GM13977 (cell line): ENCODE measurements at places on chromosomes 7 and 10.
A peak's percentile ranks its signal among the peaks of the same experiment; 100 is the strongest.

DNA sequence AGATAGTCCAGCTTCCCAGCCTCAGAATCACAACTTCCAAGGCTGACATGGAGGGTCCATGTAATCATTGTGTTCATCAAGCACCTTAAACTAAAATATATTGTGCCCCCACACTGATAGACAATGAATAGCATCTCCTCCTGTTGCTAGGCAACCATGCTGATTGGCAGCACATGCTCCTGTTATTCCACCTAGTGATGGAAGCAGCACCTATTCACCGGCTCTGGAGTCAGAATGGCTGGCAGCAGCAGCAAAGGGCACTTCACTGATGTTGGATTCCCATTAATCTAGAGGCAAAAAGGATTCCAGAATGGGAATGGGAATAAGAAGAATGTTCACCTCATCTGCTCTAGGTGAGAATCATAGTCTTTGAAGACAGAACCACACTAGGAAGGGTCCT, 55.0 kb downstream of the RELN start:
- DNase-seq = no peak

GRCh38 chr7:16721541-16721940, 32.0 kb upstream of the TSPAN13 start:
- DNase-seq = no peak

DNA sequence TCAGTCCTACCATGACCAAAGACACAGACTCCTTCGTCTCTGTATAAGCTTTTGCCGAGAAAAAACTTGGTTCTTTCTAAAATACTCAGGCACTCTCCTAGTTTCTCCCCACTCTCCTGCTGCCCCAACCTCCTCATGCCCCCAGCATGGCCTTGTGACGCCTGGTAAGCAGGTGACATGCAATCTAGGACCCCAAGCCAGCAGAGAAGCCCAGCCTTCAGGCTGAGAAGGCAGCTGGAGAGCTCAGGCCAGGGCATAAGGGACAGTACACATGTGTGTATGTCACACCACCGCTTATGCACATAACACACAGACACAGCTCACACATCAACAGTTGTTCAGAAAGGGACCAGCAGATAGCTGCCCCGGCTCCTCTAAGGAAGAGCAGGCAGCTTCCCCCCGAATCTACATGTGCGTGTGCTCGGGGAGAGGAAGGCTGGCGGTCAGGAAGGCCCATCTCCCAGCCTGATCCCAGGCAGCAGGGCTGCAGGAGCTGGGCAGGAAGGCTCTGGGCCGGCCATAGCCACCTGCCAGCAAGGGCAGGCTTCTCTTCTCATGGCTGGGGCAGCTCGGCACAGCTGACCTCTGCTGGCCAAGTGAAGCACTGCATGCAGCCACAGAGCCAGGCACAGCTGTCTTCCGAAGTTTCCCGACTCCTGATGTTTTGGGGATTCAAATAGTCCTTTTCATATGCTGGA, 8.5 kb downstream of the DDX56 start:
- peak; percentile 68 for DNase-seq

- no peak for DNase-seq
Observed at GRCh38 chr10:98365406-98366061, 49.4 kb downstream of the PYROXD2 start.

DNA sequence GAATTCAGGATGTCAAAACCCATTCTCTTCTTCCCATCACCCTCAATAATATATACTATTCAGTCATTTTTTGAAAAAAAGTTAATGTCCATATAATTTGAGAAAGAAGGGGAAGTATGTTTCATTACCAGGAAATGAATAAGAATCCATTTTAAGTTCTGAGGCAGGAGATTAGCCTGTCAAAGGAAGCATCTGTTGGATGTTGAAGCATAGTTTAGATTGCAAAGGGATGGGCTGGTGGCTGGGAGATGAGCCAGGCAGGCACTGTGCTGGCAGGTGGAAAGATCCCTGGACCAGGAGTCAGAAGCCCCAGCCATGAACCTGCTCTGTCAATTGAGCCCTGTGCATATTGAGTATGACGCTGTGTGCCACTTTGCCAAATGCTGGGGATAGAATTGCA, 48.4 kb upstream of the CRTAC1 start:
- DNase-seq = no peak

DNA sequence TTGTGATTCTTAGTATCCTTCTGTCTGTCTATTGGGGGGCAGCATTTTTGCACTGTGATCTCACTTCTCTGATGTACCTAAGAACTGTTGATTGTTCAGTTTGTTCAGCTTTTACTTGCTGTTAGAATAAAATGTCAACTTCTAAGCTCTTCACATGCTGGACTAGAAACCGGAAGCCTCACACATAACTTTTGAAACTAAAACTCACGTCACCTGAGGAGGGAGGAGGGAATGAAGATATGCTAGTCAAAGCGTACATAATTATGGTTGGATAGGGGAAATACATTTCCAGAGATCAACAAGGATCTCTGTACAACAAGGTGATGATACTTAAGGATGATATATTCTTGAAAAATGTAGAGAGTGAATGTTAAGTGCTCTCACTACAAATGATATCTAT, 609.7 kb downstream of the INHBA start:
- no peak for DNase-seq

GRCh38 chr7:105136221-105136620, 122.2 kb downstream of the KMT2E start:
- DNase-seq = no peak

DNA sequence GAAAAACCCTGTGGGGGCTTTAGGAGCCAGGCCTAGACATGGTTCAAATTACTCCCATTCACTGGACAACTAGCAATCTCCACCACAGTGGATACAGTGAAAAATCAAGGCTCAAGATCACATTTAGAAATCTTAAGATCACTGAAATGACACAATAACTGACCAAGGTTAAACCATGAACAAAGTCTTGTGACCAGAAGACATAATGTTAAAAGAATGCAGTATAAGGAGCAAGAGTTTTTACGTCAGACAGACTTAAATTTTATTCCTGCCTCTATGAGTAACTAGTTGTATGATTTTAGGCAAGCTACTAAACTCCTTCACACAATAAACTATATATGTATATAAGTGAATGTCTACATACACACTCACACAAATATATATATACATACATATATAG, 68.5 kb downstream of the MICU1 start:
- DNase-seq = no peak

- DNase-seq = no peak
Observed at GRCh38 chr7:130409067-130409711, 28.9 kb downstream of the CPA1 start.

DNA sequence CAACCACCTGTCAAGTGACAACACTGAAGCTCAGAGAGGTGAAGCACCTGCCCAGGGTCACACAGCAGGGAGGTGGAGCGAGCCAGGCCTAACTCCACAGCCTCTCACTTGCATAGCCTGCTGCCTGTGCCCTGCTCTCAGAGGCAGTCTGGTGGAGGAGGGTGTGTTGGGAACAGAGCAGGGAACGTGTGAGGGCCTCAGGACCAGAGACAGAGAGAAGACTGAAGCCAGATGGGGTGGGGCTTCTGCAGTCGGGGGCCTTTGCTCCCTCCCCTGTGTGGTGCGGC, 114.0 kb downstream of the PTPN20 start:
- DNase-seq = no peak

DNA sequence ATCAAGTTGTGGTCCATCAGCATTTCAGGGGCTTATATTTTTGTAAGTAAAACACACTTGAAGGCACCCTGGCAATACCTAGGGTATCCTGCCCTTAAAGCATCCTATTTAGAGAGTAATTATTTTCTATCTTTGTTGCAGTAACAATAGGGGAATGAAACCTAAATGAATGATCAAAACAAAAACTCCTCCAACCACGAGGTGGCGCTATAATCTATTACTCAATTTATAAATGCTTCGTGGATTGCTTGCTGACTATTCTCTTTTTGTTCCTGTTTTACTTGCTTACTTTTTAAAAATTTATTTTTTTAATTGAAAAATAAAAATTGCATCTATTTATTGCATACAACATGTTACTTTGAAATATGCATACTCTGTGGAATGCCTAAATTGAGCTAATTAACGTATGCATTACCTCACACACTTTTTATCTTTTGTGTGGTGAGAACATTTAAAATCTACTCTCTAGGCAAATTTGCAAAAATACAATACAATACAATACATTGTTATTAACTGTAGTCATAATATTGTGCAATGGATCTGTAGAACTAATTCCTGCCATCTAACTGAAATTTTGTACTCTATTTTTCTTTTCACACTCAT, 147.7 kb upstream of the BMPER start:
- DNase-seq = peak; percentile 34

- no peak for DNase-seq
Observed at GRCh38 chr10:88127269-88127668, 263.8 kb downstream of the PTEN start.

GRCh38 chr10:100338434-100339036, 8.5 kb upstream of the SCD start:
- DNase-seq = peak; percentile 78

- no peak for DNase-seq
Observed at GRCh38 chr10:3877211-3878000, 92.4 kb upstream of the KLF6 start.

GRCh38 chr7:155338632-155339320, 41.1 kb downstream of the INSIG1 start:
- peak; percentile 41 for DNase-seq

DNA sequence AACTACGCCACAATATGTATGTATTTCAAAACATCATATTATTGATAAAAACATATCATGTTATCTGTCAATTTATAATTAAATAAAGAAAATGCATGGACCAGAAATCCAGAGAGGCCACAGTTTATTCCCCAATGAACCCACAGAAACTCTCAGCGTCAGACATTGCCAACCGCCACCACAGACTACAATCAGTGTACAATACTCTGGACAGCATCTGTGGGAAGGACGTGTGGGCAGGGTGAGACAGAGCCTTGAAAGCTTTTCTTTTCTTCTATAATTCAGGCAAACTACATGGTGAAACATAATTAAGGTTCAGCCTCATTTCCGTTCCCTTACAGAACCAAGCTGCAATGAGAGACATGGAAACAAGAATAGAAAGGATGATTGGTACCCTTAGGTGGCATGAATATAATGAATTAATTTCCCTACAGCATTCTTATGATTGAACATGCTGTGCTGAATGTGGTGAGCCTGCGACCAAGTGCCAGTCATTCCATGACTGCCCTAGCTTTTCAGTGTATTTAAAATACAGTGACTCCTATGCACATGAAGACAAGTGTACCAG, 909.3 kb downstream of the SORCS1 start:
- no peak for DNase-seq

- DNase-seq = no peak
Observed at GRCh38 chr7:107559864-107560263, 3.9 kb downstream of the COG5 start.

DNA sequence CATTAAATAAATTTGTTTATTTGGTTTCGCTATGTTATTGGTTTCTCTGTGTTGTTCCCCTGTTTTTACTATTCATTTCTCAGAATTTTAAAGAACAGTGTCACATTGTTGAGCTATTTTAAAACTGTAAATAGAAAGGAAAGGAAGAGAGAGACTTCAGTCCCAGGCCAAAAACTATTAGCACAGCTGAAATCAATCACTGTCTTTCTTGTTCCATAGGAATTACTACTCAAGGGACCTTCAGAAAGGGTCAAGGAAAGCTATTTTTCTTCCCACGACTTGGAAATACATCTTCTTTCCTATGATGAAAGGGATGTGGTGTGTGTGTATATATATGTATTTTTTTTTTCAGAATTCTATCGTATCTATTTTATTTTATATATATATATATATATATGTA, 29.0 kb upstream of the GNAT3 start:
- no peak for DNase-seq

- DNase-seq = no peak
Observed at GRCh38 chr10:87705339-87705738, 45.7 kb downstream of the PAPSS2 start.

DNA sequence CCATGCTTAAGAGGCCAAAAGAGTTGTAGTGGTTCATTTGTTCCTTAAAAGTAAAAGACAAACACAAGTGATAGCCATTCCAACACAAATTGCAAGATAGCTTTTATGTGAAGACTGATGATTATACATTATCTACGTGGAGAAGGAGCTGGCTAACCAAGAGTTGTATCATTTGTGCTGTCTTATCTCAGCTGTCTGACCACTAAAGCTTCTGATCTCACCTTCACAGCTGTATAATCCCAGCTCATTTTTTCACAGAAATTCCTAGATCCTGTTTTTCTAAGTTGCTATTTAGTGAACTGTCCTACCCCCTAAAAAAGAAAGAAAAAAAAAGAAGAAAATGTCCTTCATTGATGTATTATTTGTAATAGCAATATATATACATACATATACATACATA, 9.8 kb downstream of the USP6NL start:
- no peak for DNase-seq

DNA sequence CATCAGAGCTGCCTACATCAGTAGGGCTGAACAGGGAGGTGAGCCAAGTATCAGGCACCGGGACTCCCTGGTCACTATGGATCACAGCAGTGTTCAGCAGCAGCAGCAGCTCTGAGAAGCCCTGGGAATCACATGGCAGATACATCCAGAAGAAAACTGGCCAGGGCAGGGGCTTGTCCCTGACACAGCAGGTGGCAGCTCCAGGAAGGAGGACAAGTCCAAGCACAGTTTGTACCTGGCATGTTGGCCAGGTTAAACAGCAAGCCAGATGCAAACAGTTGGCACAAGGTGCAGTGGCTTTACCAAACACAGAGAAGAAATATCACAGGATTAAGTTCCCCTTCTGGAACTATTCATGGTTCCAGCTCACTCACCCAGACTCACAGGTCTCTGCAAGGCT, 139.4 kb downstream of the KCNMA1 start:
- DNase-seq = no peak

- DNase-seq = no peak
Observed at GRCh38 chr7:106063692-106064091, 48.4 kb downstream of the SYPL1 start.

DNA sequence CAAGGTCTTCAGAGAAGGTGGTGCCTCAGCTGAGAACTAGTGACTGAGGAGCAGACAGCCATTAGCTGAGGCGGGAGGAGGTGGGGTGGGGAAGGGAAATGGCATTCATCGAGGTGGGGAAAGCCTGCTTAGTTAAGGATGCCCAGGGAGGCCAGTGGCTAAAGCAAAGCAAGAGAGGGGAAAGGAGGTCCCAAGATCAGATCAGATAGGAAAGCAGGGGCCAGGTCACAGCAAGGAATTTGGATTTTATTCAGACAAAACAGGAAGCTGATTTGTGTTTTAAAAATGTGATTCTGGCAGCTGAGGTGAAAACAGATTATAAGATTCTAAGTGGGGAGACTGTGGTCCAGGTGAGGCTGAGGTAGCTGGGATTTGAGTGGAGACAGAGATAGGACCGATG, 45.8 kb downstream of the CNNM1 start:
- no peak for DNase-seq

DNA sequence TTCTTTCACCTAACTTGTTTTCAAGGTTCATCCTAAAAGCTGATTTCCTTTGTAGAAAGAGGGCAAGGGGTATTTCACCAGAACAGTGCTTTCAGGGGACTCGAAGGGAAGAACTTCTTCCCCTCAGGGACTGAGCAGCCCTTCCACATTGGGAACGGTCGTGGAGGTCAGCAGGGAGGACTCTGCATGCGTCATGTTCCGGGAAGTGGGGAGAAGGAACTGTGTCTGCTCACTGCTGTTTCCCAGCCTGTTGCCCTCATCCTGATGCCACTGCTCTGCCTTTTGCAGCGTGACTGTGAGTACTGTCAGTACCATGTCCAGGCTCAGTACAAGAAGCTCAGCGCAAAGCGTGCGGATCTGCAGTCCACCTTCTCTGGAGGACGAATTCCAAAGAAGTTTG, 27.2 kb downstream of the MCM10 start:
- DNase-seq = no peak

- no peak for DNase-seq
Observed at GRCh38 chr7:152419473-152420429, 16.1 kb downstream of the KMT2C start.

GRCh38 chr7:44379366-44380188, 54.2 kb upstream of the CAMK2B start:
- DNase-seq = no peak
